Tibial nerve (tissue), 4 donors: ENCODE measurements at places on chromosomes 7 and 10.

DNA sequence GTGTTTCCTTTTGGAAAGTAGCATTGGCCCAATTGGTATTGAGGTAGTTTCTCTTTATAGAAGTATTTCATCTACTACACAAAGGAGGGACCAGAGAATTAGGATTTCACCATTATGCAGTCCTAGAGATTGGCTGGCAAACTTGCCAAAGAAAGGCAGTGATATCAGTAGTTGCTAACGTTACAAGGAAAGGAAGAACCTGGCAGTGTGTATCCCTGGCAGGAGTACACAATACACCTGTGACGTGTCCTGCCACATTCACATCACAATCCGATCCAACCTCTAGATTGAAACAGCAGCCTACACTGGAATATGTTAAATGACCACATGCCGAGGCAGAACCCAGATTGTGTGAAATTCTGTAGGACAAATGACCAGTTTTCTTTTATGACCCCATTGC, 81.7 kb downstream of the CACNB2 start:
- DNase-seq, result no peak

- no peak for DNase-seq
Measured at GRCh38 chr7:130922206-130923112, 188.5 kb upstream of the KLF14 start.

DNA sequence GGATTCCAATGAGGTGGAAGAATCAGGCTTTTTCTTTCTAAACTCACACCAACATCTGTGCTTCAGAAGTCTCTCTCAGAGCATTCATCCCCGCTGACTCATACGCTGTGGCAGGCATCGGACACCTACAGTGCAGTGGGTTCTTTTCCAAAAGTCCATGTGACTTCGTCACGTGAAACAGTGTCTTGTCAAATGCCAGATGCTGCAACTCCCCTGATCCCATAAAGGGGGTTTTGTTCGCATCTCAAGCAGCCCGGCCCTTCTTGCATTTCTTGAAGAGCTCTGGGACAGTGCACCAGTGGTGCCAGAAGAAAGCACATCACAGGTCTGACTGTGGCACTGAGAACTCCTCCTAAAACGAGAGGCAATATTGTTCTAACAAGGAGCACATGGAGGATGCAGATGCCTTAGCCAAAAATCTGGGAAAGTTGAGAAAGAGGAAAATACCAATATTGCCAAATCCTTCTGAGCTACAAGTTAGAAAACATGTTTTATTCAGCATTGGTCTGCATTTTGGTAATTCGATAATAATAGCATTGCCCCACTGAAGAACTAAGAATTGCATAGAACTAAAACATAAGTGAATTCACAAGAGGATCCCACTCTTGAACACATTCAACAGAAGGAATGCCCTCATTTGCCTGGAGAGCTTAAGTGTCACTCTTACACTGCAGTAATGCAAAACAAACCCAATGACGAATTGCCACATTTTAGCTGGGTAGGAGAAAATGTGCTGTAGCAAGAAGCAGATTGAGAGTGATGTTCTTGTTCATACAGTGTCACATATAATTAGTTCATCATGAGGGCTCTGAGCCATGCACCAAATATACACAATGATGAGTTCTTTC, 204.4 kb downstream of the CXCL12 start:
- DNase-seq, result peak; percentile 83

DNA sequence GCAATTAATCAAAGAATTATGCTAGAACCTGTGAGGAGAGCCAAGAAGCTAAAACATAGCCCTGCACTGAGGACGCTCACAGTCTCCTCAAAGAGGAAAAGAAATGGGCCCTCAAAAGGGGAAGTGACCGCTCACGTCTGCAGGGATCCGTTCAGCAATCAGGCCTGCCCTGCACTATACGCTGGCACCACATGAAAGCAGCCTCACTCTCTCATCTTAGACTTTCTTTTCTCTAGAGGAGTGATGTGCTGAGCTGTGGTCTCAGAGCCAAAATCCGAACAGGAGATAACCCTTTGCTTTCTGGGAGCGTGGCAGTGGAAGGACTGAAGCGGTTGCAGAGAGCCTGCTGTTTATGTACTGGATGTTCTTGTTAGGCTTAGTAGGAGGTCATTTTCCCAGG, 6.3 kb upstream of the IL2RA start:
- DNase-seq, result no peak

GRCh38 chr10:97444212-97444611, 1.6 kb downstream of the EXOSC1 start:
- no peak for DNase-seq

- no peak for DNase-seq
Measured at GRCh38 chr7:134995239-134996096, 9.2 kb downstream of the AGBL3 start.

DNA sequence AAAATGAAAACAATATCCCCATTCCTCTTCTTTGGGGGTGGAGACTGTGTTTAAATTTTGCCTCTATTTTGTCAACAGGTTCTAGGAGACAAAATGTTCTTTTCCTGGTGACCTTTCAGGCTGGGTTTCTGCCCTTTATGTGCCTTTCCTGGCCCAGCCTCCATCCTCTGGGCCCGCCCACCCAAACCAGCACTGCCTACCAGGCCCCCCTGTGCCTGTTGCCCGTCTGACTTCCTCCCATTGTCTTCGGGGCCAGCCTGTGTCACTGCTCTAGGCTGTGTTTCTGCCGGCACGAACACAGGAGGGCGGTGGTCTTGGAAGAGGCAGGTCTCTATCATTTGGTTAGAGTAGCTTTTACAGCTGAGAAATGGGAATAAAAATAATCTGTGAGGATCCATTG, 13.9 kb downstream of the TSPAN14 start:
- peak; percentile 66 for DNase-seq

DNA sequence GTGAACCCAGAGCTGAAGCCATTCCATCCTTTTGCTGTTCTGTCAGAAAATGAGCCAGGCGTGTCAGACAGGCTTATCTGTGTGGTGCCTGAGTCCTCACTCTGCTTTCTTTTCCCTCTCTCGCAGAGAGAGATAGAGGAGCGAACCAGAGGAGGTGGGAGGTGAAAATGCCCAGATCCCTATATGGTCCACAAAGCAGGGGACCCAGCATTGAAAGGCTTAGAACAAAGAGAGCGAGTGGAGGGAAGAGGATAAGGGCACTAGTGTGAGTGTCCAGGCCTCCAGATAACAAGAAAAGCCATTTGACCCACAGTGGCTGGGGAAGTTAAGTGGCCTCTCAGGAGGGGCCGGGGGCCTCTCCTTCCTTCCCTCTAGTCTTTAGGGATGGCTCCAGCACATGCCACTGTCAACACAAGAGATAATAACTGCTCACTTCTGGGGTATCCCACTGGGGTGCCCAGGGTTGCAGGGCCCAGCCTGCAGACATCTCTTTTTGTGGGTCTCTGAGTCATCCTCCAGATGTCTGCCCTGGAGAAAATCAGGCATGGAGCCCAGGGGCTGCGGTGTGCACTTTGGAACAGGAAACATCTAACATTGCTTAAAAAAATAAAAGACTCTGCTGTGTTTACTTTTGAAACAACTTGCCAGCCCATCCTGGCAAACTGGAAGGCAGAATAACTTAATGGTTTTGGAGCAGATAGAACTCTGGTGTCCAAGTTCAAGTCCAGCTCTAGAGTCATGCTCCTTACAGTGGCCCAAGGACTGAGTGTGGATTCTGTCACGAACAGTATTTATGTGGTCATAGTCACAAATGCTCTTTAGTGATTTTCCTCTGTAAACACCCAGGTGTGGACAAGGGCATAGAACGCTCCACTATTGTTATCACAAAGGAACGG, 189.5 kb downstream of the CXCL12 start:
- peak; percentile 57 for DNase-seq

GRCh38 chr7:91603707-91604106, 276.8 kb downstream of the MTERF1 start:
- DNase-seq, result no peak

DNA sequence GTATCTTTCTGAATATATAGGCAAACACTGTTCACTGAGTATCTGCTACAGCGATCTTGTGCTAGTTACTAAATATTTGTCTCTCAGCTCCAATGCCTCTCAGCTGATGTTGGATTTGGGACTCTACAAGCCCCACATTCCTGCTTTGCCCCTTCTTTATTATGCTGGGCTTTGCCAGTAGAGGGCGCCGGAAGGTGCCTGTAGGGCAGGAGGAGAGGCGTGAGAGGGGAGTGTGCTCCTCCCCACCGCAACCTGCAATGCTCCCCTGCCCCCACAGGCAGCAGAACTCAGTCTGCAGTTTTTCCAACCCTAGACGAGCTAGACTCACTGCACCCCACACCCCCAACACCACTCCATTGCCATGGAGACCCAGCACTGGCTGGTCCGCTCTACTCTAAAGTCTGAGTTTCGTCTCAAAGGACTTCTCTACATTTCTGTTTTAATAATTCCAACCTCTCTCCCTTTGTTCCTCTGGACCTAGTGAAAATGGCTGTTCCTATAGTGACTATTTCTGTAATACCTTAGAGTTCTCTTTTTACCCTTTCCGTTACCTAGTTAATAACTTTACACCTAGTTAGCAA, 337.6 kb downstream of the CCSER2 start:
- DNase-seq, result no peak

GRCh38 chr7:23539494-23539907, 7.7 kb upstream of the TRA2A start:
- DNase-seq, result no peak

- no peak for DNase-seq
Measured at GRCh38 chr10:29150010-29150409, 138.9 kb upstream of the LYZL1 start.

- DNase-seq, result no peak
Measured at GRCh38 chr10:125206623-125207022, 46.3 kb upstream of the CTBP2 start.

DNA sequence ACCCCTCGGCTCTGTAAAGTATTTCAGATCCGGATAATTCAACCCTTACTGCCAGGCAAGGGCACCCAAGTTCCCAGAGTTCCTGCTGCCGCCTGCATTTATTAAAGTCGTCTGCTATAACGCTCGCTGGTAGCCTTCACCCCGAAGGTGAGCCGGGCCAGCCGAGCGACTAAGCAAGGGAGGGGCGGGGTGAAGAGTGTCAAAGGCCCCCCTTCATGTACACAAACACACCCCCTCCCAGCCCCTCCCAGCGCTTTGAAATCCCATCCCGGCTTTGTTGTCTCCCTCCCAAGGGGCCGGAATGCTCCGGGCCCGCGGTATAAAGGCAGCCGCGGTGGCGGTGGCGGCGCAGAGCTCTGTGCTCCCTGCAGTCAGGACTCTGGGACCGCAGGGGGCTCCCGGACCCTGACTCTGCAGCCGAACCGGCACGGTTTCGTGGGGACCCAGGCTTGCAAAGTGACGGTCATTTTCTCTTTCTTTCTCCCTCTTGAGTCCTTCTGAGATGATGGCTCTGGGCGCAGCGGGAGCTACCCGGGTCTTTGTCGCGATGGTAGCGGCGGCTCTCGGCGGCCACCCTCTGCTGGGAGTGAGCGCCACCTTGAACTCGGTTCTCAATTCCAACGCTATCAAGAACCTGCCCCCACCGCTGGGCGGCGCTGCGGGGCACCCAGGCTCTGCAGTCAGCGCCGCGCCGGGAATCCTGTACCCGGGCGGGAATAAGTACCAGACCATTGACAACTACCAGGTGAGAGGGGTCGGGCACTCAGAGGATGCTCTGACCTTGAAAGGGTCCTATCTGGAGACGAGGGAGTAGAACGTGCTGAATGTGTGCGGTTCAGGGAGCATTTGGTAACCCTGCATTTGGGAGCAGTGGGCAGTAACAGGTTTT, at the start of gene DKK1:
DKK1 (plus strand) TSS at position 349 of the 889 bp plus-strand sequence; CDS start at position 503, 154 bp downstream.
- peak; percentile 37 for DNase-seq

GRCh38 chr10:69130251-69130650, 6.3 kb downstream of the VPS26A start:
- DNase-seq, result no peak

DNA sequence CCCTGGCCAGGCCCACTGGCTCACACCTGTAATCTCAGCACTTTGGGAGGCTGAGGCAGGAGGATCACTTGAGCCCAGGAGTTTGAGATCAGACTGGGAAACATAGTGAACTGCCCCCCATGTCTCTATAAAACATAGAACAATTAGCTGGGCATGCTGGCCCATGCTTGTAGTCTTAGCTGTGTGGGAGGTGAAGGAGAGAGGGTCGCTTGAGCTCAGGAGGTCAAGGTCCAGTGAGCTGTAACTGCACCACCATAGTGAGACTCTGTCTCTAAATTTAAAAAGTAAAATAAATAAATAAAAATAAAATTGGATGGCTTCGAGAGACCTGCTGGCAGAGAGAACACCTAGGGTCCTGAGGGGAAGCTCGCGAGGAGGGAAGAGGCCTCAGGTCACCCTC, 69.9 kb upstream of the PARD3 start:
- DNase-seq, result no peak

DNA sequence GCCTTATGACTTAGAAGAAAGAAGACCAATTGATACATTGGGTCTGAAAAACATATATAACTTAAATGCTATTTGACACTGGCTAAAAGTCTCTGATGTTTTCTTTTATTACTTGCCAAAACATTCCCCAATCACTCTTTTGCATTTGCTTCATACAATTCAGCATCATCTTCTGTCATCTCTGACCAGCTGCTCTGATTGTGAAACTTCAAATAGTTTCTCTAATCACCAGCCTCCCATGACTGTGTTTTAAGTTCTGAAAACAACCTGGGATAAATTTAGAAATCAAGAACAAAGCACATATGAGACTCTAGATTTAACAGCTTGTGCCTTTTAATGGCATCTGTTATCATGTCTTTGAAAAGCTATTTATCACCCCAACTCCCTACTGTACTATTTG, 208.4 kb upstream of the KCND2 start:
- DNase-seq, result no peak

DNA sequence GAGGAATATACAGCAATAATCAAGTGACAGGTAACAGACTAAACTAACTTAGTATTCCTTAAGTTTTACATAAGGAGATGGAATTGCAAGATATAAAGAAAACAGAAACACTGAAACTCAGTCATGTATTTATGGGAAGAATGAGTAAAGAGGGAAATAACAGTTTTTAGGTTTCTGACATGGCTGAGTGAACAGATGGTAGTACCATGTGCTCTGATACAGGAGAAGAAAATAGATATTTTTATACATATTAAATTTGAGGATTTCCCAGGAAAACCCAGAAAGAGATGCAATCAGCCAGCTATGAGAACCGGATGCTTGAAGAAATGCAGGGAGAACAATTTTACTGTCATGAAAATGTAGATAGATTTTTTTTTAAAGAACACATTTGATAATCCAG, 669.5 kb upstream of the GRM3 start:
- DNase-seq, result no peak

- DNase-seq, result no peak
Measured at GRCh38 chr7:137877027-137877675, 30.4 kb upstream of the DGKI start.

GRCh38 chr10:33064706-33065105, 106.7 kb upstream of the ITGB1 start:
- no peak for DNase-seq

- DNase-seq, result no peak
Measured at GRCh38 chr10:46297406-46298204, 10.8 kb downstream of the ANTXRL start.
